ENCODE measurements at places on chromosomes 3 and 15.

DNA sequence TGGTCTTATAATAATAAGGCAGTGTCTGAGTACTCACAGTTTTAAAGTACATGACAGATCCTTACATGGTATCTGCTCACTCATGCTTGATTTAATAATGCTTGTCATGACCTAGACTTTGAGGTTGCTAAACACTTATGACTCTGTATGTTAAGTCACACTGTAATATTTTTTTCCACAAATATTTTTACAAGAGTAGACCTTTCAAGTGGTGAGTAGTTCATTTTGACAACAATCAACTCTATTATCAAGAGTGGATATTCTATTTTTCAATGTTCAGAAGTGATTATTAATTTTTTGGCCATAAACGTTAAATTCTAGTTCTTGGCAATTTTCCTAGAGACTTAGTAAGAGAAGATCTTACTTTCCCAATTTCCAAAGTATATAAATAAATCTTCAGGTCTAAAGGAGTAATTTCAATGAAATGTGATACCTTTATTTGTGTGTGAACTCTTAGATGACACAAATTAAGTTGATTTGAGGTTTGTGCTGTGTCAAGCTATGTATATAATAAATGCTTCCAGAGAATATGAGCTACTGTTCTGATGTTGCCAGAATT is 104.5 kb downstream of the NLGN1 start:
- no peak for DNase-seq

DNA sequence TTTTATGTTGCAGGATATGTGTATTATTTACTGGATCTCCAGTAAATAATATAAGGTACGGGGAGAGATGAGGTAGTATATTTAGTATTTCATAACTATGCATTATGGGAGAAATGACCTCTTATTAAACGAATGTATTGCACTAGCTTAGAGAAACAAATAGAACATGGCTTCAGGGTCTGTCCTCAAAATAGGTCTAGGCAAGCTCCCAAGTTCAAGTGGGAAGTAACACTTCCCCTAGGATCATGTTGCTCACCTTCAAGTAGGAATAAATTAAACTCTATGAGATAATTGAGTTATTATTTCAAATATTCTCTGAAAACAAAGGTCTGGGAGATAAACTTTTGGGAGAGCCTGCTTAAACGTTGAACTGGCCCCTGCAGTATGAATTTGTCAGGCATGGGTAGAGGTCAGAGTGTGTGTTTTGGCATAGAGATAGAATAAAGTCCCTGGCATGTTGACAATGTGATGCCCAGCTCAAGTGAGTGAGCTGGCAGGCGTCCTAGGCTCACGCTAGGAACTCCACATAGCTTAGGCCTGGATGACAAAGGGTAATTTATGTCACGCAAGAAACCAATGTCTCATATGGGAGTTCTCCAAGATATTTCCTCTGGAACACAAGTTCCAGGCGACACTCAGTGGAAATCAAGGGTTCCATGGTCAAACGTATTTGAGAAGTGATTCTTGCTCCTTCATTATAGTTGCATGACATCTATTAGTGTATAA is 236.8 kb downstream of the CACNA2D3 start:
- no peak for DNase-seq

- DNase-seq = no peak
These were observed 7.0 kb downstream of the FILIP1L start for GRCh38 chr3:100107221-100107814.

GRCh38 chr15:48422401-48422800 is 91.2 kb downstream of the DUT start:
- DNase-seq = no peak

- no peak for DNase-seq
These were observed 92.3 kb downstream of the SLC9A9 start for GRCh38 chr3:143755978-143756377.
